AG09319 (cell line): ENCODE measurements at places on chromosomes 5 and 9.

- no peak for DNase-seq
Observed at GRCh38 chr5:152556784-152557183, 151.7 kb upstream of the NMUR2 start.

GRCh38 chr5:62312036-62312435 lies 6.0 kb downstream of the KIF2A start:
- no peak for DNase-seq

GRCh38 chr5:174529925-174530681 lies 194.3 kb upstream of the MSX2 start:
- DNase-seq = no peak

- DNase-seq = no peak
Observed at GRCh38 chr9:126453156-126453963, 126.7 kb downstream of the MVB12B start.

- peak; percentile 30 for DNase-seq
Observed at GRCh38 chr5:115343855-115344254, 47.4 kb upstream of the CCDC112 start.

GRCh38 chr5:158854260-158854783 lies 245.4 kb downstream of the EBF1 start:
- no peak for DNase-seq

DNA sequence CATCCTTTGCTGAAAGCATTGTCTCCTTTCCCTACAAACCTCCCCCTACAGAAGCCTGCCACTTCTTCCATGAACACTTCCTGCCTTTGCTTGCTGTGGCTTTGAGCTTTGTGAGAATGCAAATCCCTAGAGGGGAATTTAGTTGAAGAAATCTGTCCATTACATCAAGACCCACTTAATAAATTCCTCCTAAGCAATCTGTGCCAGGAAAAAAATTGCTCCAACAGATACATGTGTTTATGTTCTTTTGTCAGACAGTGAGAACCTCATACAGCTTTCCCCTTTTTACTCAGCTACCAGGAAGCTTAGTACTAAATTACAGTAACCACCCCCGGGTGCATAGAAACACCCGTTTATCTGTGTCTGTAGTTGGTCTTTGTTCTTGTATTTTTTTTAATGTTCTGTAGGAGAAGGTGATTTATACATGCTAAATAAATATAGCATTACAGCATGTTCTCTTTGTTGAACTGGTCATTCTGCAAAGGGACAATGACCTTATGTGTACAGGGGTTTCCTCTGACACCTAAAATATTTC lies 43.9 kb downstream of the SH3TC2 start:
- DNase-seq = peak; percentile 37

DNA sequence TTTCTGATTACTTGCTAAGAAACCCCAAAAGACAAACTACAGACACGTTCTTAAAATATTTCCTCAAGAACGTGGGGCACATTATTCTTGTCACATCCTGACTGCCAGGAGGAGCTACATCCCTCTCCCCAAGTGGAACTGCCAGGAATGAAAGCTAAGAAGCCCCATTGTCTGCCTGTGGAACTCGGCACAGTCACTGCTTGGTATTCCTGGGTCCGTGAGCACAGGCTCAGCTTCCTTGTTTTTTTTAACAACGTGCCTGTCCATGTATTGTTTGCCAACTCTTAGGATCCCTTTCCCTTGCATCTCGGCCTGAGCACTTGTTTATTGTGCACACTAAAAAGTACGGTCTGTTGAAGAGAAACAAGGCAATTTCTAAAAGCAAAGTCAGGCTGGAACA lies 47.0 kb upstream of the SELENOP start:
- DNase-seq = no peak

DNA sequence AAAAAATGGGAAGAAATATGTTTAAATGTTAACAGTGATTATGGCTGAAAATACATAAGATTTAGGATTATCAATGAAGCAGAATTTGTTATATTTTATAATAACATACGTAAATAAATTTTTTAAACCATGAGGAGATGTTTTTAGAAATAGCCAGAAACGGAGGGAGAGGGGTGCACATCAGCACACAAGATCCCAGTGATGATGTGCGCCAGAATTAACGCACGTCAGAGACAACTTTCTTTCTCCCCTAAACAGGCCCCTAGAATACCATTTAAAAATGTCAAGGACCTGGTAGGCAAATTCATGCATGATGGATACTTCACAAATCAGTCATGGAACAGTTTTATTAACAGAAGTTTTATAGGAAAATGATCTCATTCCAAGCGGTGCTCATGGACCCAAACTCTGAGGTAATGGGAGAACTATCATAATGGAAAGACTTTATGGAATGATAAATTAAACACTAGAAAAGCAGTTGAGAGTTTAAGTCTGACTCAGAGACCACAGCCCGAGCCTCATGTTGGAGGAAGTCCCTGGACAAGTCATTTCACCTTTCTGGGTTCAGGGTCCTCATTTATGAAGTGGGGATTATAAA lies 258.9 kb upstream of the GAS1 start:
- DNase-seq = peak; percentile 27

DNA sequence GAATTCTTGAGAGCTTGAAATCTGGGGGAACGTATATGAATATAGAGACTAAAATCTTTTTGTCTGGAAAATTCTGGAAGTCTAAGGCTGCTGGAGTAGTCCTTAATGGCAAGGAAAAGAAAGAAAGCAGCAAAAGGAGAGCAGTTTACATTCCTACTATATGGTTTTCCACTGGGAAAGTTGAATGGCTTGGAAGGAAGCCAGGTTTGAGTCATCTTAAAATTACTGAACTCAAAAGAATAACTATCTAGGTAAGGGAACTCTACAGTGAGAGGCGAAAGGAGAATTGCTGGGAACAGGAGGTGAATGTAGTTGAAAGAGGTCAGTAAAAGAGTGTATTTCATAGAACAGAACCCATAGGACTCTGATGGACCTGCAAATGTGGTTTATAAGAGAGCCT lies 258.1 kb upstream of the EDIL3 start:
- DNase-seq = no peak

DNA sequence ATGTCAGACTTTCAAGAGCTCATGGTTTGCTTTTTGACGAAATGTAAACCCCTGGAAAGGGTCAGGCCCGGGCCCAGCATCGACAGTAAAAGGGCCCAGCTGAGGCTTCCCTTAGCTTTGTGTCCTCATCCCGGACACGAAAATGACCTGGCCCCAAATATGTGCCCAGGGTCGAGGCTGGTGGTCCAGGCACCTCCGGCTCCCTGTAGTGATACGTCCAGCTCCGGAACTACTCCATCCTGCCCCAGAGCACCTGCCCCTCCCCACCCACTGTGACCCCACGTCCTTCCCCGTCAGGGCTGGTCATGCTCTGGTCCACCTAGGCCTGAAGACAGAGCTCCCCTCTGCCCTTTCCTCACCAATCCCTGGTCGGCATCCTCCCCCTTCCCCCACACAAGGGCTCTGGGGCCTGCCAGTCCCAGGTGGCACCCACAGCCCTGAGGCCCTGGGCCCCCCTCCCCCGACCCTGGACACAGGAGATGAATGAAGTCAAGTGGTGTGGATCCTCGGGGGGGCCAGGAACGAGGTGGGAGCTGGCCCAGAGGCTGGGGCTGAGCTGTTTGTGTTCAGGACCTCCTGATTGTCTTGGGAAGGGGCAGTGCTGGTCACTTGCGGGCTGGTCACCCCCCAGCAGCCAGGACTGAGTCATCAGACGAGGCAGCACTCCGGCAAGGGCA lies 6.2 kb downstream of the OBP2A start:
- no peak for DNase-seq

GRCh38 chr9:127975376-127976315 lies 5.1 kb downstream of the EEIG1 start:
- DNase-seq = no peak

- no peak for DNase-seq
Observed at GRCh38 chr9:31574006-31574765, 810.3 kb upstream of the ACO1 start.

DNA sequence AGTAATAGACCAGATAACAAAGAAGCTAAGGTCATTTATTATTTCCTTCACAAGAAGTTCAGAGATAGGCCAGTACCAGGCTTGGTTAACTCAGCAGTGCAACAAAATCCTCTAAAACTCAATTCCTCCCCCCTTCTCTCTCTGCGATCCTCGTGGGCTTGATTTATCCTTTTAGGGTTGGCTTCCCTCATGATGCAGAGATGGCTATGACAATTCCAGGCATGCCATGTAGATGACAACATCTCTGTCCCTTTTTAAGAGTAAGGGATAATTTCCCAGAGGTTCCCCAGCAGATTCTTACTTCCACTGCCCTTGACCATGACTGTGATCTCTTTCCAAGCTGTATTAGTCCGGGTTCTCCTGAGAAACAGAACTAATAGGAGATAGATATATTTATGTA lies 28.7 kb upstream of the DAP start:
- no peak for DNase-seq

GRCh38 chr5:14231156-14231555 lies 88.0 kb downstream of the TRIO start:
- DNase-seq = no peak

DNA sequence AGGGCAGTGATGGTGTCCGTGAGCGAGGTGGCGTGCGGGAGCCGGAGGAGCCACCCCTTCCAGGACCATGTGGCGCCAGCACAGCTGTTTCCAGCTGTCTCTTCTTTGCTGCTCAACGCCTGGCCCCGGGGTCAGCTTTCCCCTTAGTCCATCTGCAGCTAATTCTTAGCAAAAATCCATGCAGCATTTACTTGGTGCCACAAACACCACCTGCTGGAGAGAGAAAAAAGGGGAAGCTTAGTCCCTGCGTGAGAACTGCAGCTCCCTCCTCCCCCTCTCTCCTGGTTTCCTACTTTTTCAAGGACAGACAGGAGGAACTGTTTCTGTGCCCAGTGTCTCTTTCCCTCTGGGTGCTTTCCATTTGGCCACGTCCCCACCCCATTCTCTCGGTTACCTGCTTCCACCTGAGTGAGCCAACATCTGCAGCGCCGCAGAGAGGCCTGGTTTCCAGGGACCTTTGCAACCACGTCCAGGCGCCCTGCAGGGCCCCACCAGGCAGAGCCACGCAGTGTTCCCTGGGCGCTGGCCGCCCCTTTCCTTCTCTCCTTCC lies 3.4 kb downstream of the SLC6A19 start:
- DNase-seq = no peak

DNA sequence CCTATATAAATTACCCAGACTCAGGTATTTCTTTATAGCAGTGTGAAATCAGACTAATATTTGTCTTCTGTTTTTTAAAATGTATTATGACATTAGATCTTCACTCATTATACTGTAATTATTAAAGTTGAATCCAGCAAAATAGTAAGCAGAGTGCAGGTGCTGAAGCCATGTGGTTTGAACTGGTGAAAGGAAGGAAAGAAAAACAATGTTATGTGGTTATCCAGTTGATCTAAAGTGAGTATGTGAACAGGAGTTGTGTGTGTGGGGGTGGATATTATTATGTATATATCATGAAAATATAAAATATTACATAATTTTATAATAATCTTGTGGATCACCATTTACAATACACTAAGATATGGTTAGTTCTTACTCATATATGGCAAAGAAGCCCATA lies 593.7 kb downstream of the SEMA5A start:
- DNase-seq = no peak

DNA sequence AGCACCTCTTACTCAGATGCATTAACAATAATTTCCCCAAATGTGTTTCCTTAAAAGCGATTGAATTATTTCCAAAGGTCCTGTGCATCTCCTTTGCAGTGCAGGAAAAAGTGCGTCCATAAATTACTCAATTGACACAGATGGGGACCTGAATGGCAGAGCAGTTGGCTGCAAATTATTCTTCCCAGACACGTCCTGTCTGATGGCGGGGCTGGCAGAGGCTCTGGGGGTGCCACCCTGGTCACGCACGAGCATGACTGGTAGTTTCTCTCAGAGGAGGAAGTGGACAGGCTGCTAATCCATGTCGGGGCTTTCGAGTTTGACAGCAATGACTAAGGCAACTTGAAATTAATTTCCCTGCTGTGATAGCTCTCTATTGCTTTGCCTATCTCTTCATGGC lies 264.8 kb upstream of the BRINP1 start:
- DNase-seq = no peak

DNA sequence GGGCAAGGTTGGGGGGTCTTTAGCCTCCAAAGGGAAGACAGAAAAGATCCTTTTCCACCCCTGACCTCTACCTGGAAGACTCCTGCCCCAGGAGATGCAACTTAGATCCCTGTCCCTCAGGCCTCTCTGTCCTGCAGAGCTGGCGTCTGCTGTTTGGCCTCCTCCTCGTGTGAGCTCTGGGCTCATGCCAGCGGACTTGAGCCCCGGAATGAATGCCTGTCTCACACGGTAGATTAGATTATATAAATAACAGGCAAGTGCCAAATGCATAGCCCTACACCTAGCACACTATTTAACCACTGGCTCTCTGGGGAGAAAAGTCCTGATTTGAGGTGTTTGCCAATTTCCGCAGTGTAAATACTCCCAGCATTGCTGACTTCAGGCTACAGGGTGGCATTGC lies 1.4 kb upstream of the WNK2 start:
- DNase-seq = no peak

DNA sequence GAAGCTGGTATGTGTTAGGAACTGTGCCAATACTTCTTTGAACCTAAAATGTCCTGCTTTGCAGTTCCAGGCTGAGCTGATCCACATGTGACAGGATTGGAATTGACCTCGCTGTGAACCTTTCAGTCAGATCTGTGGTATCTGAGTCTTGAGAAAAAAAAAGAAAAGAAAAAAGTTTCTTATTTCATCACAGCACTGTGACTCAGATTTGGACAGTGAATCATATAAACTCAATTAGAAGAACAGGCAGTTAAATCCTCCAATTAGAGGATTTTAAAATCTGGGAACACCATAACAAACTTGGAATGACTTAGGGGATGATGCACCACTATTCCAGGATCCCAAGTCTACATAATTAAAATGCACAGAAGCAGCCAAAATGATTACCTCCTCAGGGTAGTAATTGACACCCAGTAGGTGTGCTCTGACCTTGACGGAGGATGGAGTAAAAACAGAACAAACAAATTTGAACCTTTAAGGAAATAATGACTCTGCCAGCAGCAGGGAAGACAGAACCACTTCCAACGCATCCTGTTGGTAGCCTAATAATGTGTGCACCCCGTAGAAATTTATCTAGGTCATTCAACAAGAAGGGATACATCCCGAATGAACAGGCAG lies 57.8 kb upstream of the RAI14 start:
- peak; percentile 67 for DNase-seq

GRCh38 chr5:146606893-146607292 lies 90.9 kb upstream of the GPR151 start:
- DNase-seq = no peak

DNA sequence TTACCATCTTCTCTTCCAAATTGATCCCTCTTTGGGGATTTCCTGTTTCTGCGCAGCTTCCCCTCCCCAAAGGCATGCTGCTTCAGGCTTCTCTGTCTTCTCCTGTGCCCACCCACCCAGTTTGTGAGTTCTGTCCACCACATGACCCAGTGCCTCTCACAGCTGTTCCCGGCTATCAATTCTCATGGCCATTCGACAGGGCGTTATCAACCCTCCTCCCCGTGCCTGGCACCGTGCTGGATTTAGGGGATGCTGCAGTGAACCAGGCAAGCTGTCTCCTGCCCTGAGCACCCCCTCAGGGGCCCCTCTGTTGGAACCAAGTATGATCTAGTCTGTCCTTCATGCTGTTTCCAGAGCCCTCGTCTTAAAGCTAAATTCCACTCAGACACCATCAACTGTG lies 38.7 kb downstream of the COL23A1 start:
- DNase-seq = no peak

- DNase-seq = no peak
Observed at GRCh38 chr5:103258957-103259704, 568 bp downstream of the MACIR start.
